ENCODE measurements at places on chromosomes 5 and 9. TPM values are rescaled to one million over a fixed set of nuclear protein-coding genes. Genes with fewer than 3 reads are reported as not detected.

ADAMTSL1 gene
- total RNA-seq = 24.3 TPM

CCDC183 gene
- total RNA-seq = 5.1 TPM

ADAMTS12 gene
- 9.3 TPM for total RNA-seq

FBXL7 gene
- total RNA-seq = 41.5 TPM

UNC5A gene
- total RNA-seq = not detected

MAMDC2 gene
- 73.3 TPM for total RNA-seq

DNA sequence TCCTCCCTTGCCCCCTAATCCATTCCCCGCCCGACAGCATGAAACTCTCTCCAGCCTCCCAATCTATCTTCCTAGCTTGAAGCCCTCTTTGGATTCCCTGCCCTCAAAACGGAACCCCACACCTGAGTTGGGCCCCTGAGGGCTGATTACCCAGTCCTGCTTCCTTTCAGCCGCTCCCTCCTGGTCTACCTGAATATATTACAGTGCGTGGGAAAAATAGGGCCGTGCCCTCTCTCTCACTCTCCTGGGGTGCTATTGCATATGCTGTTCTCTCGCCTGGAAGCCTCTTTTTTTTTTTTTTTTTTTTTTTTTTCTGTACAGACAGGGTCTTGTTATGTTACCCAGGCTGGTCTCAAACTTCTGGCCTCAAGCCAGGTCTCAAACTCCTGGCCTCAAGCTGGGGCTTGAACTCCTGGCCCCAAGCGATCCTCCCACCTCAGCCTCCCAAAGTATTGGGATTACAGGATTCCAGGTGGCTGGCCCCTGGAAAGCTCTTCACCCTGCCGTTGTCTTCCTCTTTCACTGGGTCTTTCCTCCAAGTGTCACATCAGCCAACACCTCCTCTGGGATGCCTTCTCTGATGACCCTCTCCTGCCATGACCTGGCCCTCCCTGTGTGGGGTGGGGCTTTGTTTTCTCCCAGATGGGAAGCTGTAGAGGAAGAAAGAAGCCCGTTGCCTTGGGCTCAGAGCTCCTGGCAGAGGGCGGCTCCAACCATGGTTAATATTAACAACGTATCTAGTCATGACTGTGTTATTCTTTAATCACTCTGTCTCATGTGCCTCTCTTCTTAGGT is 8.2 kb downstream of the DNM1 start:
- DNase-seq = no peak

DNA sequence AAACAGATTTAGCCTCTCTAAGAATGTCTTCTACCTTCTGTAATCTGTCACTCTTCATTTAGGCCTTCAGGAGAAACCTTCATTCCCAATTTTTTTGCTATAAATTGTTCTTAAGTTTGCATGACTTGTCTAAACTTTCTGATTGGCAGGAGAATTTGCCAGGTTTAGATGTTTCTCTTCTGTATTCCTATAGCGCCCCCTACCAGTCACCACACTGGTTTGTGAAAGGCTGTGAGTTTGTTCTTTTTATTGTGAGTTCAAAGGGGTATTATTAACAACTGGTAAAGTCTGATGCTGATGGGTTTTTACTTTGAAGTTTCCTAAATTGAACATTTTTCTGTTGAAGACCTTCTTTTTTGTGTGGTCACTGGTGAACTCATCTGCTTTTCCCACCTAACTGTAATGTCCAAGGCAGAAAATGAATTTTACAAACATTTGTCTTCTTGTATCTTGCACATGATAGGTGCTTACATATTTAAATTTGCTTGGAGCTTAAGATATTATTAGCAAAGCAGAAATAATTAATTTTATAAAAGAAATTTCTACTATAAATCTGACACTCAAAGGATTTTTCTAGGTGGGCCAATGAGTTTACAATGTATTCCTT is 18.4 kb upstream of the F2RL2 start:
- DNase-seq = peak; percentile 86

- no peak for DNase-seq
Measured at GRCh38 chr9:99489060-99489413, 267.0 kb downstream of the SEC61B start.

- DNase-seq = no peak
Measured at GRCh38 chr5:180345186-180345585, 8.0 kb downstream of the GFPT2 start.

GRCh38 chr9:120876842-120877240 is at the start of gene PHF19:
PHF19 (minus strand) TSS chr9:120877188; CDS start chr9:120874741, 2,447 bp downstream.
- no peak for DNase-seq

DNA sequence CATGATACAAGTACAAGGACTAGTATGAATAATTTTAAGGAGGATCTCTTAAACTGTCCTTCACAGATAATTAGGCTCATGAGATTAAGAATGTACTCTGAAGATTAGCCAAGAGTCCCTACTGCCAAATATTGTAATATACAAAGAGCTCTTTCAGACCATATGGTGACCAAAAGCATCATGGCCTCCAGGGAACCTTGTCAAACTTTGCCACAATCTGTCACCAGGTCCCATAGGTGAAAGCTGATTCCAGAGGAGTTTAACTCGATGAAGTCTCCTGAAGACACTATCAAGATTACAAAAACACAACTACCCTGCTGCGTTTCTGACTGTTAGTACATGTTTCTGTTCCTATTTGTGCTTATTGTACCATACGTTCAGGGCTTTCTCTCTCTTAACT is 395.4 kb upstream of the ITGA1 start:
- no peak for DNase-seq

GRCh38 chr5:27242258-27242626 is 203.9 kb upstream of the CDH9 start:
- DNase-seq = no peak

DNA sequence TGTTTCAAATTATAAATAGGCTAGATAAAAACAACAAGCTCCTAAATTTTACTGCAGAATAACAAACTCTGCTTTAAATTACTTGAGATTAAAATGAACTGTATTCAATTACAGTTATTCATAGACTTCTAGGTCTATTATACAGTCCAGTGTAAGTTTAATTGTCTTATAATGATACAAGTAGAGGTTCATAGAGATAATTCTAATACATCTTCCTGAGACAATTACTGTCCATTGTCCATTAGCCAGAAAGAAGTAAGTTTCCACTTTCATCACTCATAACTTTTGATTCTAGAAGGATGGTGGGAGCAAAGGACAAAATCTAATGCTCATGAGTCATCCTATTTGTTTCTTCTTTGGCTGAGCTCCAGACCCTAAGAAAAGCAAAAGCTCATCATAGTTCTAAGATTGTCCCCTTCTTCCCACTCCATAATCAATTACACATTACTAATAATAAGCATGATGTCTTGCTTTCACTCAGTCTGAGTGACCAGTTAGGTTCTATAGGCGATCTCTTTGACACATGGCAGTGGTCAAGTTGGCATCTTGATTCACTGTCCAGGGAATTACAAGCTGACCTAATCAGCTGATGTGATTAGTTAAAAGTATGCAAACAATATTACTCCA is 502.5 kb upstream of the IZUMO3 start:
- DNase-seq = no peak

- peak; percentile 26 for DNase-seq
Measured at GRCh38 chr5:136133222-136133921, 727 bp downstream of the SMAD5 start.

GRCh38 chr5:177455036-177455660 is 8.5 kb downstream of the PRR7 start:
- no peak for DNase-seq

- DNase-seq = no peak
Measured at GRCh38 chr9:96382839-96383164, 709 bp downstream of the SLC35D2 start.

DNA sequence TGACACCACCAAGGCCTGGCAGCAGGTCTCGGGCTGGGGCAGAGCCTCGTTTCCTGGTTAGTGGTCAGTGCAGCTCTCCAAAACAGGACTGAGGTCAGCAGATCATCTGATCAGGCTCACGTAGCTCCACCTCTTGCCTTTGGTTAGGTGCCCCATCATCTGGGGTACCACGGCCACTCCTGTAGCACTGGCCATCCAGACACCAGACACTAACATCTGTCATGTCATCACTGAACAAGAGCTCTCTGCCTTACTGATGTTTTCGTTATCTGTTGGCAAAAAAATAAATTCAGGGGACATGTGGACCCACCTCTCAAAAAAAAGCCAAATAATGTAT is 29.9 kb upstream of the MED10 start:
- no peak for DNase-seq

- no peak for DNase-seq
Measured at GRCh38 chr5:79876456-79876855, 114.6 kb downstream of the MTX3 start.

GRCh38 chr5:142287096-142287972 is 37.5 kb downstream of the SPRY4 start:
- no peak for DNase-seq

DNA sequence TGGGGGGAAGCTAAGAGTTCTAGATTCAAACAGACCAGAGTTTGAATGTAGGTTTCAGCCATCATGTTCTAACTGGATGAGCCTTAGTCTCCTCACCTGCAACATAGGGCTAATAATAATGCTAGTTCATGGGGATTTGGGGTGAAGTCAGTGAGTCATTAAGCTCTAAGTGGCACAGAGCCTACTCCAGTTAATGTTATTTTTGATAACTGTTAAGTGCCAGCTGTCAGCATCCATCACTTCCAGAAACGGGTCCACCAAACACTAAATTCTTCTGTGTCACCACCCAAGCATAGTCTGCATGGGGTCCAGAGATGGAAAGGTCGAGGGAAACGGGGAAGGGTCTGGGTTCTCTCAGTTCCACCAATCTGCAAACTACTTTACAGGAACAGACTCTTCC is 1.8 kb upstream of the TSC1 start:
- no peak for DNase-seq

- DNase-seq = no peak
Measured at GRCh38 chr5:173622183-173623047, 6.0 kb upstream of the BOD1 start.
